ENCODE measurements at places on chromosomes 7 and 10.

GRCh38 chr10:35079763-35080162 is 10.4 kb downstream of the CUL2 start:
- DNase-seq: peak; percentile 15

DNA sequence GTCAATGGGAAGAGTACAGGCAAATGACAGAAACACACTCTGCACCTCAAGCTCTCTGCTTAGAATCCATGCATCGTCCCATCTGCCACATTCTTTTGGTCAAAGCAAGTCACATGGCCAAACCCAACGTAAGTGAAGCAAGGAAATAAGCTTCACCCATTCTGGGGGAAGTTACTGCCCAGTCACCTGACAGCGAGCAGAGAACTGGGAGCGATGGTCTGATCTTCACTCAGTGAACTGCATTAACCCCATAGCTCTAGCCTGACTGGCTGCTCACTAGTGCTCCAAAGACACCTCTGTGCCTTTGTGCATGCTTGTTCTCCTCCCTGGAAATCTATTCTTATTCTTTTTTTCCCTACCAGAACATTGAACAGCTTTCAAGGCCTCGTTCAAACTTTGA is 89.9 kb downstream of the APBB1IP start:
- DNase-seq: no peak

GRCh38 chr7:68441645-68442044 is 1156.6 kb upstream of the AUTS2 start:
- DNase-seq: no peak

DNA sequence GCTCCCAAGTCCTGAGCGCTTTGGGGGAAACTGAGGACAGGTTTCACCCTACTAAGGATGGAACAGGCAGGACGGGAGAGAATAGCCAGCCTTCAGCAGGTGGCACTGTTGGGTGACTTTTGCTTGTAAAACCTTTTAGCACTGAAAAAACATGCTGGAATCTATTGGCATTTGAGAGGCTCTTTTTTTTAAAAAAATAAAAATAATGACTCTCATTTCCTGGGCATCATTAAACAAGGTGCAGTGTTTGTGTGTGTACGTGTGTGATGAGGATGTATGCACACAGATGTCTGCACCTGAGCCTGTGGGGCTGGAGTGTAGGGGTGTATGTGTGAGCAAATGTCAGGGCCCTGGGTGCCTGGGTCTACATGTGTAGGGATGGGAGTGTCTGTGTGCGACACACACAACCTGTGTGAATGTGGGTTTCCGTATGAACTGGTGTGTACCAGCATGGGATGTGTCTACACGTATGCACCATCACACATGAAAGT is 177.9 kb downstream of the RPS24 start:
- peak; percentile 28 for DNase-seq

- no peak for DNase-seq
Measured at GRCh38 chr10:132583456-132583855, 45.9 kb downstream of the INPP5A start.

DNA sequence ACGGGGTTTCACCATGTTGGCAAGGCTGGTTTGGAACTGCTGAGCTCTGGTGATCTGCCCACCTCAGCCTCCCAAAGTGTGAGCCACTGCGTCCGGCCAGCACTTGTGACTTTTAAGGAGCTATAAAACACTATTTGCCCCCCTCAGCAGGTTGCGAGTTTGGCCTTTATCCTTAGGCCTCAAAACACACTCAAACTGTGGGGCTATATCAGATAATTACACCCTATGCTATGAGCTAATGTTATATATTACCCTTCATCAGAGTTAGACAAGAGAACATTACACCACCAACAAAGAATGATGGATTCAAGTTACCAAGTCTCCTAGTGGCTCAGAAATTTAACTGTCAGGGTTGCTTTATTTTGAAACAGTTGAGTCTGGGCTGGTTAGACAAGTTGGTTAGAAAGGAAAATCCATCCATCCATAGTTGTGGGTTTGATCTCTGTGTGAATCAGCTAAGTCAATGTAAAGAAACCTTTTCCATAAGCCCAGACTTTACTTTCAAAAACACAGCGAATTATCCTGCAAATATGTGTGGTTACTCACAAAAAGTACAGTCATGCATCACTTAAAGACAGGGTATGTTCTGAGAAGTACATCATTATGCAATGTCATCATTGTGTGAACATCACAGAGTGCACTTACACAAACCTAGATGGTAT is 115.8 kb downstream of the SEMA3D start:
- DNase-seq: no peak

- DNase-seq: no peak
Measured at GRCh38 chr10:132484922-132485321, 52.7 kb upstream of the INPP5A start.

GRCh38 chr7:24152877-24153472 is 131.0 kb upstream of the NPY start:
- DNase-seq: no peak

DNA sequence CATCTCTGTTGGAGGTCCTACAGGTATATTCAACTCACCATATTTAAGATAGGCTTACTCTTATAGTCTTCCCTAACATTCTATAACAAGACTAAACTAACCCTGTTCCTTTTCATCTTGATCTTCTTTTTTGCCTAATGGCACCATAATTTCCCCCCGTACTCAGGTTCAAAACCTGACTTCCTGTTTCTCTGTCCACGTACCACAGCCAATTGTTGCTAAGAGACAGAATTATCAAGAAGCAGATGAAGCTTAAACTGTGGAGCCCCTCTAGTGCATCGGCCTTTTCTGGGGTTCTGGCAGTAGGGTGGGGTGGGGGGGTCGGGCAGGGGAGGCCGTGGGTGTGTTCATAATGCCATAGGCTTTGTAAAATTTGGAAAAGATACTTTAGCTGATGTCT is 109.2 kb downstream of the EVX1 start:
- DNase-seq: no peak

- DNase-seq: no peak
Measured at GRCh38 chr10:56258378-56258777, 102.7 kb downstream of the ZWINT start.

- no peak for DNase-seq
Measured at GRCh38 chr7:131274986-131275385, 52.7 kb upstream of the MKLN1 start.

GRCh38 chr7:42452356-42452755 is 215.3 kb upstream of the GLI3 start:
- no peak for DNase-seq

DNA sequence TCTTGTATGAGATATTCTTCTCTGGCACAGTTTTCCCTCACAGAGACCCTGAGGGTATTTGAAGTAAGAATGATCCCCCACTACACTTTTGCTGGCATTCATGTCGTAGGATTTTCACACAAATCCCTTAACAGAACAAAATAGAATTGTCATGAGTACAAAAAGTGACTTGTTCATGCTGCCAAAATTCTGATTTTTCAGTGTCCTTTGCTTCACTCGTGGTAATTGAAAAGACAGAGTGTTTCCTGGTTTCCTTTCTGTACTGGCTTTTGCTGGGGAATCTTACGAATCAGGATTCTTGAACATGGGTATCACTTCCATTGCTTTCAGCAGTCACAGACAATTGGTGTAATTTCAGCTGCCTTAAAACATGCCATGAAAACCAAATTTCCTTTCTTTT is 756.3 kb downstream of the REEP3 start:
- DNase-seq: no peak

- no peak for DNase-seq
Measured at GRCh38 chr7:108459922-108460551, 3.8 kb upstream of the NRCAM start.

DNA sequence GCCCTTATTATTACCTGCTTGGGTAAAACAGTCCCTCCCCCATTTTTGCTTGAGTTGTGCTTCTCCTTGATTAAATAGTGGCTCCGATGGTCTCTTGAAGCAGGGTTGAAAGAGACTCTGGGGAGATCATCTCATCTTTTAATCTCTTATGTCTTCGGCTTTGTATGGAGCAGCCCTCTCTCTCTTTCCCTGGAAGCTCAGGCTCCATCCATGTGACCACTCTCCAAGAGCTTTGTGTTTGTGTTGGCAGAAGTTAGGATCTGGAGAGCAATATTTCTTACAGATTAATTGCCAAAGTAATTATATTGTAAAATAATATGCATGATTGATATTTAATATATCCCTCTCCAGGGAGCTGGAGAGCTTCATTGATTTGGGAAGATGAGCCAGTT is 76.9 kb downstream of the LRRC4 start:
- no peak for DNase-seq

DNA sequence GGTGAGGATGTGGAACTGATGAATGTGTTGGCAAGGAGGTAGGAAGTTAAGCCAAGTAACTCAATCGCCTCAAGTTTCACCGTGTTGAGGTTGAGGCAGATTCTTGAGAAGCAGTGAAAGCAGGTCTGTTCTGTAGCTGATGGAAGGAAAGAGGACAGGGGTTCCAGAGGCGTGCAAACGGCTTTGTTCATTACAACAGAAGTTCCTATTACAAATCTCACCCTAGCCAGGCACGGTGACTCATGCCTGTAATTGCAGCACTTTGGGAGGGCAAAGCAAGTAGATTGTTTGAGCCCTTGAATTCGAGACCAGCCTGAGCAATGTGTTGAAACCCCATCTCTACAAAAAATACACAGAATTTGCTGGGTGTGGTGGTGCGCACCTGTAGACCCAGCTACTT is 36.9 kb upstream of the PTF1A start:
- DNase-seq: no peak

DNA sequence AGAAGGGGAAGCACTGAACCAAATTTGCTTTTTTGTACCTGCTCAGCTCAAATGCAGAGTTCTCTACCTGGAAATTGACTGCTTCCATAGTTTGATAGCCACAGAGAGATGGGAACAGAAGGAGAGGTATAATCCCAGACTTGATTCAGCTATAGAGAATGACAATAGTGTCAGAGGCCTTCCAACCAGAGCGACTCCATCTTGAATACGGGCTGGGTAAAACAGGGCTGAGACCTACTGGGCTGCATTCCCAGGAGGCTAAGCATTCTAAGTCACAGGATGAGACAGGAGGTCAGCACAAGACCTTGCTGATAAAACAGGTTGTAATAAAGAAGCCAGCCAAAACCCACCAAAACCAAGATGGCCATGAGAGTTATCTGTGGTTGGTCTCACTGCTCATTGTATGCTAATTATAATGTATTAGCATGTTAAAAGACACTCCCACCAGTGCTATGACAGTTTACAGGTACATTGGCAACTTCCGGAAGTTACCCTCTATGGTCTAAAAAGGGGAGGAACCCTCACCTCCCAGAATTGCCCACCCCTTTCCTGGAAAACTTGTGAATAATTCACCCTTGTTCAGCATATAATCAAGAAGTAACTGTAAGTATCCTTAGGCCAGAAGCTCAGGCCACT is 42.7 kb upstream of the ATRNL1 start:
- DNase-seq: no peak

DNA sequence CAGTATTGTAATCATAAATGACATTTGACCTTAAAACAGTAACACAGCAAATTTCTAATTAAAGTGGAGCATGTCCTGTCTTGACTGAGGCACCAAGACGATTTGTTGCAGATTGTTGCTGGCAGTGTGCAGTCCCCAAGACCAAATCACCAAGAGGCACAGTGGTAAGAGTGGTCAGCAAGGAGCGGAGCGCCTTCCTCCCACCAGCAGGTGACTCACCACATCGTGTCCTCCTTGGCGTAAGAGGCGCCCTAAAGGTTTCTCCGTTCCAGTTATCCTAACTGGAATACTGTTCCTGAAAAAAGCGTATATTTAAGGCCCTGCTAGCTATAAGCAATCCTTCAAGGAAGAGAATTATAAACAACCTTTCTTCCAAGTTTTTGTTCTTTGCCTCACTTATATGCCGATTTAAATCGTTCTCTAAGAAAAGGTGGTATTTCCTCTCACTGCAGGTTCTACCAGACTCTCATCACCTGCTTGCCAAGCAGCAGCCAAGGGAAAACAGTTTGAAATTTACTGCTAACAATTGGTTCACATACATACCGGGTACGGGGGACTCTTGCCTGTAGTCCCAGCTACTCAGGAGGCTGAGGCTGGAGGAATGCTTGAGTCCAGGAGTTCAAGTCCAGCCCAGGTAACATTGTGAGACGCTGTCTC is 10.7 kb upstream of the REPIN1 start:
- DNase-seq: no peak

- DNase-seq: no peak
Measured at GRCh38 chr10:84739641-84740040, 411.3 kb downstream of the CCSER2 start.

DNA sequence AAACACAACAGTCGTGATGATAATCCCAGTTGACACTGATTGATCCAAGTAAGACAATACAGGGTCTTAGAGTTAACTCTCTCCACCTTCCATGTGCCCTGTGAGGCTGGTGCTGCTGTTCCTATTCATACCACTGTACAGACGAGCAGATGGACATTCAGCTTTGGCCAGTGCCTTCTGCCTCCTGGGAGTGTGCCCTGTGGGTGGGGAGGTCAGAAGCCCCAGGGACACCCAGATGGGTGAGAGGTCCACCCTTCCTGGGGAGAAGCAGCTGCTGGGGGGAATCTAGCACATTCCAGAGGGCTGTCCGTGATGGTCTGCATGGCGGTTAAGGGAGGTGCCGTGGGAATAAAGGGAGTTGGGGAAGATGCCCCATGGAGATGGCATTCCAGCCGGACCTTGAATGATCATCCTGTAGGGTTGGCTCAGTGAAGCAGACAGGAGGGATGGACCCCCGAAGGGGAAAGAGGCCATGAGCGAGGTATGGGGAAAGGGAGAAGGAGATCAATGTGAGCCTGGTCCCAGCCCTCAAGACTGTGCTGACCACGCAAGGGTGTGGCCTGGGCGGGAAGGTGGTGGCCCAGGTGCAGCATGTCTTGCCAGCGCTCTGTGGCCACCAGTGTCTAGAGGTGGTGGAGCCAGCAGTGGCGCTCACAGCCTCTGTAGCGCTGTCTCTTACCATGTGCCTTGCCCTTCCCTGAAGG is 74.0 kb downstream of the ADCY1 start:
- no peak for DNase-seq

- peak; percentile 22 for DNase-seq
Measured at GRCh38 chr7:13017333-13017857, 330.0 kb downstream of the ARL4A start.

DNA sequence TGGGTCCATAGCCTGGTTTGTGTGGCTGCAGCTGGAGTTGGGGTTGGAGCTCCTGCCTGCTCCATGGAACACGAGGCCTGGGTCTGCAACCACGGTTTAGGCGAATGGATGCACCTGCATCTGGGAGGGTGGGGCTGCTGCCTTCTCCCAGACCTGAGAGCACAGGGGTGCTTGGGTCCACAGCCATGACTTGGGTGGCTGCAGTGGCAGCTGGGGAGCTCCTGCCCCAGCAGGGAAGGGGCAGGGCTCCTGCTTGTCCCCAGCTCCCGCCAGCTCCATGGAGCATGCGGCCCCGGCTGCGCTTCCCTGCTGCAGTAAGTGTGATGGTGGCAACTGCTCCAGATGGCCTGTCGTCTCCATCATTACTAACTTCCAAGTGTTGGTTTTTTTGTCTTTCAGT is 571.1 kb upstream of the LRRN3 start:
- no peak for DNase-seq

GRCh38 chr10:29535012-29535777 is 99.6 kb downstream of the SVIL start:
- peak; percentile 81 for DNase-seq

- DNase-seq: no peak
Measured at GRCh38 chr10:12892924-12893323, 108.6 kb downstream of the CCDC3 start.

GRCh38 chr7:1074593-1075431 is 13.1 kb upstream of the GPER1 start:
- DNase-seq: no peak

Measured in nucleus accumbens (tissue), 56 donors.